ENCODE measurements at places on chromosomes 7 and 10. TPM values are rescaled to one million over a fixed set of nuclear protein-coding genes. Genes with fewer than 3 reads are reported as not detected.

EFCAB10 gene
- polyA plus RNA-seq, result 0.13 TPM

ESYT2 gene
- 21.5 TPM for polyA plus RNA-seq

CALML3 gene
- polyA plus RNA-seq, result 4.5 TPM

GRCh38 chr10:95196046-95196445 is 2.0 kb downstream of the ACSM6 start:
- DNase-seq, result no peak

SLC26A3 gene
- polyA plus RNA-seq, result not detected
